ENCODE measurements at places on chromosomes 2 and 18.
A peak's percentile ranks its signal among the peaks of the same experiment; 100 is the strongest.

GRCh38 chr2:199662255-199662654 is 188.7 kb downstream of the FTCDNL1 start:
- DNase-seq, result no peak

DNA sequence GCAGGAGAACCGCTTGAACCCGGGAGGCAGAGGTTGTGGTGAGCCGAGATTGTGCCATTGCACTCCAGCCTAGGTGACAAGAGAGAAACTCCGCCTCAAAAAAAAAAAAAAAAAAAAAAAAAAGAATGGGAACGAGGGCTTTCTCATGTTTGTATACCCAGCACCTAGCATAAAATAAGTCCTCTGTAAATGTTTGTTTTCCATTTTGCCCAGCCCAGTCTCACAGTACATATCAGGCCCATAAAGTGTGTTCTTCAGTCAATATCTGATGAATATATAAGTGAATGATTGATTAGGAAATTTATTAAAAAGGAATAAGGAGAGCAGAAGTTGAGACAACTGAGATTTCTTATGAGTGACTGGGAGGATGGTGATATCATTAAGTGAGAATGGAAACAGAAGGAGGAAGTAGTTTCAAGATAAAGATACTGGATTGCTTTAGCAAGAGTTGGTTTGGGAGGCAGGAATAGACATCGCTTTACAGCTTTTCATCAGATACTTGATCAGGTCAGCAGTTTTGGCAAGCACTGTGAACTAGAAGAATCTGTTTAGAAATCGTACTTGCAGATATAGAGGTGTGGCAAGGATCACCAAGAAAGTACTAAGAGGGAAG is 327.5 kb downstream of the KIAA1328 start:
- no peak for DNase-seq

DNA sequence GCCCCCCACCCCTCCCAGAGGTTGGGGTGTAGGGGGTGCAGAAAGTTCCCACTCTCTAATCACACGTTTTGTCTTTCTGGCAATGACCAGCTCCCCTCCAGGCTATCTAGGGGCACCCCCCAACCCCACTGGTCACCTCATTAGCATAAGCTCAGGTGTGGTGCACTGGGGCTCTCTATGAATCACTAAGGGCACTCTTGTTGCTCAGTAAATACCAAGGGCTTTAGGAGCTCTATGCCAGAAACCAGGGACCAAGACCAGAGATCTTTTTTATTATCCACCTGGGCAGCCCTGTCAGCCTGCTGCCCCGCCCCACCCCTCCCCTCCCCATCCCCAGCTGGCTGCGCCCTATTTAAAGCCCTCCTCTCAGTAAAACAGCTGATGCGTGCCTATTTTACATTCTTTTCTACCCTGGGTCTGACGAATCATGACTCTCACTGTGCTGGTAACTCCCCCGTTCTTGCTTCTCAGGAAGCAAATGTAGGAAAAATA is 24.3 kb downstream of the NCK2 start:
- DNase-seq, result no peak

DNA sequence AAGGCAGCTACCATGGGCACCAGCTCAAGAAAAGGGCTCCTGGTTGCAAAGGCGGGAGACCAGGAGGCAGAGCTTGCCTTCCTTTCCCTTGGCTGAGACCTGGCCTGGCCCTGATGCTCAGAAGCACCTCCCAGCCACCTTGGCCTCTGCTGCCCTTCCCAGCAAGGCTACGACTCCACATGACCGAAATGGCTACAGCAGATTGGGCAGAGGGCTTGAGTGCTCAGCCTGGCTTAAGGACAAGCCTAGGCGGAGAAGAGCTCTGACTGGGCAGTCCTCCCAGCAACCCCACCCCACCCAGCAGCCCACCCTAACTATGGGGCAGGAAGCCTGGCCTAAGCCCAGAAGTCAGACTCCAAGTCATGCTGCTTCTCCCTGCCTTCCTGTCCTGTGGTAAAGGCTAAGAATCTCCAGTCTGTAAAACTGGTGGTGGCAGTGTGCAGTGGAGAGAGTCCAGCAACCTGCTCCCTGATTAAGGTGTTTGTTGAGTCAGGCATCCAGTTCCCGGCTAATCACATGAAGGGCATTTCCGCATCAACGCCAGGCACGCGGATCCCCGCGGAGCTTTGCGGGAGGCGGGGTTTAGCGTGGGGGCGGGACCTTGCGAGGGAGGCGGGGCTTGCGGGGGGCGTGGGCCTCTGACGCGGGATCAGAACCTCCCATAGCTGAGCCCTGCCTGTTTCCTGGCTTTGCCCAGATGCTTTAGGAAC is 256.0 kb downstream of the BCL11A start:
- no peak for DNase-seq

- no peak for DNase-seq
Observed at GRCh38 chr2:12504443-12504842, 212.3 kb upstream of the TRIB2 start.

DNA sequence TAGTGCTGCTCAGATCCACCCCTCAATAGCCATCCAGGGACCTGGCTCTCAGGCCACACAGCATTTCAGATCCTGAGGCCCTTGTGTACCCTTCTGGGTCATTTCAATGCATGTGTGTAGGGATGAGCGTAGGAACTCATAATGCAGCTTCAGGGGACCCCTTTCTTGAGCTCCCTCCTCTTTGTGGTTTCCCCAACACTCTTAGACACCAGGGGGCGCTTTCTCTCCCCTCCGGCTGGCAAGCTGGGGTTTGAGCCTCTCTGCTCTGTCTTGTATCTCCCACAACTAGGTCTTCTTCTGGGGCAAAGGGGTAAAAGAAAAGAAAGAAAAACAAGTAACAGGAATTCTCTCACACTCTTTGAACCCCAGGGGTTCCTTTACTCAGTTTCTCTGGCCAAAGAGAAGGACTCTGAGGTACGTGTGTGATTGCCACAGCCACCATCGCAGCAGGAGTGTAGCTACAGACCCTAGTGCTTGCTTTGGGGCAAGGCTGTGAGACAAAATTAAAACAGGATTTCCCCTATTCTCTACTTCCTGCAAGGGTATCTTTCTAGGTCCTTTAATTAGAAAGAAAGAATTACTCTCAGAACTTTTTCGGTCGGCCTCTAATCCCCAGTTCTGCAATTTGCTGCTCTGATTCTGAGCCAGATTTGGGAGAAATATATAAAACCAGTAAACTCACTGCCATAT is 38.0 kb downstream of the CABYR start:
- peak; percentile 4 for DNase-seq

GRCh38 chr18:38174594-38174993 is 609.0 kb upstream of the CELF4 start:
- DNase-seq, result no peak

DNA sequence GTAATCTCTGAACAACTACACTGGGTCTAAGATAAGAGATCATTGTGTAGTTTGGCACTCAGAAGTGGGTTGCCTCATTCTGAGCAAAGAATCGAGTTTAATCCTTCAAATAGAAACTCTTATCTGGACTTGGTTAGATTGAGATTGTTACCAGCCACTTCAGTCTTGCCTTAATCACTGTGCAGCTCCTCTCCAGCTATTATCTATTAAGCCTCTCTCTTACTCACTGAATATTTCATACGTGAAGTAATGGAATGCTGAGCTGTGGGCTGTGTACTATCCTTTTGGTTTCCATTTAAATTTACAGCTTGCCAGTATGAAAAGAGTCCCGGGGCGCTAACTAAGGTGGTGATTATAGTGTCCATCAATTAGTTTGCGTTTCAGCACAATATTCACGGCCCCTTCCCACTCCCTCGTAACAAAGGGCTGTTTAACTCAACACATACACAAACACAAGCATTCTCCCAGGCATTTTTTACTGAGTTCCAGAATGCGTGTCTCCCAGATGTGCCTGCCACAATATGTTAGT is 65.7 kb upstream of the NCKAP5 start:
- DNase-seq, result no peak

GRCh38 chr2:150292807-150293206 is 194.7 kb downstream of the RND3 start:
- no peak for DNase-seq

DNA sequence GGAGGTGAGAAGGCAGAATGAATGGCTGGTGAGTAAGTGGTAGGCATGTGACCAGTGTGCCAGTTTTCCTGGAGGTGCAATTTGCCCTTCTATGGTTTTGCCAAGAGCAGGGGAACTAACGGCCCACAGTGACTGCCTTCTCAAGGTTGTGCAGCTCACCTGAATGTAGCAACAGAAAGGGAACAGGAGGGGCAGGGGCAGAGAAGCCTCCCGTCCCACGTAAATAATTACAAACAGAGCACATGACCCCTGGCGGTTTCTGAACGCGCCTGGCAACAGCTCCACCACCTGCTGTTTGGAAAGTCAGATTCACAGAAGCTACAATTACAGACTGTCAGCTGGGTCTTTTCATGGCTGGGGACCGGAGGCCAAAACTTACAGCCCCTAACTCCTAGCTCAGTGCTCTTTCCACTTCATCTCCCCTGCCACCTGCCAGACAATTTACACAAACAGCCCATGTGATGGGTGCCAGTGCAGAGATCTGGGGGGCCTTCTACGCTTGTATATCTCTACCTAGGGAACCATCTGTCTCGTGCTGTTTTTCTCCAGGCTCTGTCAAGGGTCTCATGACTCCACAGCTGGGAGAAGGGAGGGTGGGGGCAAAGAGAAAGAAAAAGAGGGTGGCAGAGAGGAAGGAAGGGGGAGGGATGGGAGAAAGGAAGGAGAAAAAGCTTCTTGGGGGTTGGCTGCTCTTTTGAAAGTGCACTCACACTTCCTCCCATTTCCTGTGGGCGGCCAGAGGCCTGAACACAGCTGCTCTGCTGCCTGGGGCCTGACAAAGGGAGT is 69.6 kb downstream of the POLR1A start:
- DNase-seq, result no peak

GRCh38 chr2:236618370-236618769 is 48.7 kb downstream of the ACKR3 start:
- DNase-seq, result no peak

DNA sequence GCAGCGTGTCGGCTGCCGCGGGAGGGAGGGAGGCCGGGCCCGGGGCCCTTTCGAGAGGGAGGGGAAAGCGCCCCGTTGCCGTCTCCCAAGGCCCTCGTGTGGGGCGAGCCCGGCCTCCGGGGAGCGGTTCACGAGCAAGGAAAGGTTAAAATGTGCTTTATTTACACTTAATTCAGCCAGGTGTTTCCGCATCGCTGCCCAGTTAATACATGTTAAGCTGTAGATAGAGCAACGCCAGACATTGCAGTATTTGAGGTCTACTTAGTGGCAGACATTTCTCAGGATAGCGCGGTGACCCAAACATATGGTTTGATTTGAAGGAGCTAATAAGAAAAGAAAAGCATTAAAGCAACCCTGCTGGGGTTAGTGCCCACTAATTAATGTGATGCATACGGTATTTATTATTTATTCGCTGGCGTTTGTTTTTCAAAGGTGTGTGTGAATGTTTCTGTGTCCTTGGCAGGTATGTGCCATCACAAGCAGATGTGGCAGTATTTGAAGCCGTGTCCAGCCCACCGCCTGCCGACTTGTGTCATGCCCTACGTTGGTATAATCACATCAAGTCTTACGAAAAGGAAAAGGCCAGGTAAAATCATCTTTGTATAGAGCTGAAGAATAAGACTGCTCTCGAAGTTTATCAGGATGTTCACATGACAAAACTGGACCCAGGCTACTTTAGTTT is 571 bp downstream of the EEF1B2 start:
- no peak for DNase-seq

DNA sequence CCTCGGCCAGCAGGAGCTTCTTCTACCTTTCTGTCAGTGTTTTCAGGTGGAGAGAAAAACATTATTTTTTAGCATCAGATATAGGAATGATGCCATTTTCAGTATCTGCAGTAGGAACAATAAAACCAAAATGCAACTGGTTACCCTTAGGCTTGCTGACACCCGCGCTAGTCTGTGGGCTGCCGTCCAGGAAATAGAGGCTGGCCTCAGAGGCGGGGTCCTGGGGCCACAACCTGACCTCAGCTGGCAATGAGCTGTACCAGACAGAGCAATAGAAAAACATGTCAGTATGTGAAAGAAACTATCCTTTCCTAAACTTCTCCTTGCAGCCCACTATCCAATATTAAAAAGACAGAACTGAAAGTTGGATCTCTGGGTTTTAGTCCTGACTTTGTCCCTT is 4.6 kb upstream of the ST6GAL2 start:
- no peak for DNase-seq

GRCh38 chr2:122692400-122693083 is 937.1 kb downstream of the TSN start:
- no peak for DNase-seq

All from stimulated activated CD8-positive, alpha-beta memory T cell treated with anti-CD3 and anti-CD28 coated beads, Interleukin-15, amount 100 ng/mL, for 1 hour (primary cell).